ENCODE measurements at places on chromosomes 5 and 9.
A peak's percentile ranks its signal among the peaks of the same experiment; 100 is the strongest.

DNA sequence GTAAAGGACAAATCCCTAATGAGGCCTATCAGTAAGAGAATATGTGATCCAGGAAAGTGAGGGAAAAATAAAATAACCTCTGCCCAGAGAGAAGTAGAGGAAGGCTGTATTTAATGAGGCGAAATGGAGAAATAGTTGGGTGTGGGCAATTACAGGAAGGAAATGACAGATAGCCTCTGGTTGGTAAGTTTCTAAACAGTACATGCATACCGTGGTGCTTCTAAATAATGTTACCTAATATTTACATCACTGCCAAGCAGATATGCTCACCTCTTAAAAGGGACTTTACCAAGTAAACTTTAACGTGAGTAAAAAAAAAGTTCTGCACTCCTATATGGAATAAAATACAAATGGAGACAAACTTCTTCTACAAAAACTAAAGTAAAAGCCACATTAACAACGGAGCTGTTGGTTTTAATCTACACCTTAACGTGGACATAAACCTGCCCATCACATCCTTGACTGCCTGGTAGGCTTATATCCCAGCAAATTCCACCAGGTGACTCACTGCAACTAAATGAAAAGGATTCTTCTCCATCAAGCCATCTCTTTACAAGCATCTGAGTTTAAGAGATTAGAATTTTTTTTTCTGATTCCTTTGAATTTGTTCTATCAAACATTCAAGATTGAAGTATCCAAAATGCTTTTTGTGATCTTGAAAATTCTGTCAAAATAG is 12.4 kb downstream of the NFIL3 start:
- no peak for DNase-seq

GRCh38 chr5:151123897-151124751 is 33.5 kb downstream of the ANXA6 start:
- no peak for DNase-seq

- peak; percentile 81 for DNase-seq
Measured at GRCh38 chr9:14400658-14400995, 86.7 kb upstream of the NFIB start.

- DNase-seq: no peak
Measured at GRCh38 chr5:1728846-1729245, 70.8 kb downstream of the MRPL36 start.

DNA sequence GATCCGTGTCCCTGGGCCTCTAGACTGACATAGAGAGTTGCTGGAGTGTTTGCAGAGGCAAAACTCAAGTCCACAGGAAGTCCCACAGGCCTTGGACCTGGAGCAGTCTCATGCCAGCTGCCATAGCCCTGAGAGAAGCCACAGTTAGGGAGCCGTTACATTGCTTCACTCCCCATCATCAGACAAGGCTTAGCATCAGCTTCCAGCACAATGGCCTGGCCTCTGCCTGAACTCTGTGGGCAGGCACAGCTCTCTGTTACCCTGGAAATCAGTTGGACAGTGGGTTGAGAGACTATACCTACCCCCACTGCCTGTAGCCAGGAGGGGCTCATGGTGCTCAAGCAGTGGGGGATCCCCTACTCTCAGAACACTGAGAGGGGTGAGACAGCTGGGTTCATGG is 16.2 kb upstream of the C9orf72 start:
- no peak for DNase-seq

- DNase-seq: no peak
Measured at GRCh38 chr9:136725612-136726011, 13.2 kb downstream of the DIPK1B start.

DNA sequence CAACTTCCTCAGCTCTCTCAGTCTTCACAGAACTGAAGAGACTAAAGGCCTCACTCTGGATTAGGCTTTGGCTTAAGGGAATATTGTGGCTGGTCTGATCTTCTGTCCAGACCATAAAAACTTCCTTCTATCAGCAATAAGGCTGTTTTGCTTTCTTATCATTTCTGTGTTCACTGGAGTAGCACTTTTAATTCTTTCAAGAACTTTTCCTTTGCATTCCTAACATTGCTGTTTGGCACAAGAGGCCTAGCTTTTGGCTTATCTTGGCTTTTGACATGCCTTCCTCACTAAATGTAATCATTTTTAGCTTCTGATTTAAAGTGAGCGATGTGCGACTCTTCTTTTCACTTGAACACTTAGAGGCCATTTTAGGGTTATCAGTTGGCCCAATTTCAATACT is 88.7 kb upstream of the ACOT12 start:
- DNase-seq: no peak
